ENCODE measurements at places on chromosomes 3 and 15.

DNA sequence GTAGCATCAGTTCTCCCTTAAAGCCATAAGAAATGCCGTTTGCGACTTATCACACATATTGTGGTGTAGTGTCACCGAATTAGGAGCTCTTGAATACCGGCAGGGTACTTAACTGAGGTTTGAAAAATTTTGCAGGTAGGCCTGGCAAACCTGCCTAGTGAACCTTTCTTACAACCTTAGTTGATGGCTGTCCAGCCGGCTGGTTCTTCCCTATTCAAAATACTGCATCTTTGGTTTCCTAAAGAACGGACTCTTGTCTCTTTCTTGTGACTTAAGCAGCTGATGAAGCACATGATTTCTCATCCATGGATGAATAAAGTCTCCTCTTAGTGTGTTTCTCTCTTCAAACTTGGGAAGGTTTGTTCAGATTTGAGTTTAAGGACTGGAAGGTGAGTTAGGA, 1.5 kb downstream of the RAB7A start:
- DNase-seq: no peak

DNA sequence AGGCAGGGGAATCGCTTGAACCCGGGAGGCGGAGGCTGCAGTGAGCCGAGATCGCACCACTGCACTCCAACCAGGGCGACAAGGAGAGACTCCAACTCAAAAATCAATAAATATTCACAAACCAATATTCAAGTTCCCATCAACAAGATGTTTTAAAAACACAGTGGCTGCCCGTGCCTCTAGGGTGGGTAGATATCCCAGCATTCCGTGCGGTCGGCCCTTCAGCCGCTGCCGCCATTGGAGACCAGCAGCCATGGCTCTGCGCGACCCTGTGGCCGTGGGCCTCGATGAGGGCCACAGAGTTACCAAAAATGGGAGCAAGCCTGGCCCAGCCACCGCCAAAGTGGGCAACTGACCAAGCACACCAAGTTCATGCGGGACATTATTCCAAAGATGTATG, 6.7 kb downstream of the ULK4 start:
- no peak for DNase-seq

DNA sequence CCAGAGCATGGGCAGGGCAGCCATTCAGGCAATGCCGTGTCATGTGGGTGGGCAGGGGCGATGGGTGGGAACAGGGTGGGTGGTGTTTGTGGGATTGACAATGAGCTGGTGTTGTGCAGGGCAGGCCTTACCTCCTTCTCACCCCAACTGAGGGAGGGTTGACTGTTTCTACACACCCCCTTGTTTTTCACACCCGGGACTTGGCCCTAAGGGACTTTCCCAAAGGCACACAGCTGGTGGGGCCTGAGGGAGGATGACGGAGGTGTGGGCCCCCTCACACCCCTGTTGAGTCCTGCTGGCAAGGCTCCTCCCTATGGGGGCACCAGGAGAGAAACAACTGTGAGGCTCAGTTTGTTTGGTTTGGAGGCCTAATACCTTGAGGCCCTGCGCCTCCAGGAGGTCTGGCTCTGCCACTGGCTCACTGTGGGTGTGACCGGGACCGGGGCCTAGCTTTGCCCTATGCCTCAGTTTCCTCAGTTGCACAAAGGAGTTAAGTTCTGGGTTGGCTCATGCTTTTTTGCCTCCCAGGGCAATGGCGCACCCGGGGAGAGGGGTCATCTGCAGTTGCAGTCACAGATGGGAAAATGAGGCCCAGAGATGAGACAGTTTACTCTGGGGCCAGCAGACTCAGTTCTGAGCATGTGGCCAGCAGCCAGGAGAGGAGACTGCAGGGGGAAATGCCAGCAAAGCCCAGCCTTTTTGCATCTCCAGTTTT, 5.1 kb upstream of the DNAH1 start:
- DNase-seq: no peak

DNA sequence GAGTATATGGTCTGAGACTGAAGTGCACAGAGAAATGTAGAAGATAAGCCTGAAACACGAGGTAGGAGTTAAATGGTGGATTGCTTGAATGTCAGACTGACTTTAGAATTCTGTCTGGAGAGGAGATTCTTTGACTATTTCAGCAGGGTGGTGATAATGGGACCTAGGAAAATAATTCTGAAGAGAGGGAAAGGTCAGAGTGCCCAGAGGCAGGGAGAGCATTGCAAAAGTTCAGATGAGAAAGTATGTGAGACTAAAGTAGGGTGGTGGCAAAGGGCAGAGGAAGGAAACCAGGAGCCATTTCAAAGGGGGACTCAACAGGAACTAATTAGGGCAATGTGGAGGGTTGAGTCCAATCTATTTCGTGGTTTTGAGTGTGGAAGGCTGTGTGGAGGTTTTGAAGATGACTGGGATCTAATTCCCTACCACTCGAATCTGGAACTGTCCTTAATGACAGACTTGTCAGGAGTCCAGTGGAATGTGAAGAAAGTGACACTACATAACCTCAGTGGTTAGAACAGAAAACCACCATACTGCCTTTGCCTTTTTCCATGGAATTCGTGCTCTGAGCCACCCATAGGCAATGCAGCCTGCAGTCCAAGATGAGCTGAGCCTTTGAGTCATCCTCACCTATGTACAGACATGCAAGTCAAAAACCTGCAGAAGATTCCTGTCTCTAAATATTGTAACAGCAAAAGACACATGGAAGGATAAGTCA, 16.1 kb downstream of the CPOX start:
- no peak for DNase-seq

- DNase-seq: no peak
Observed at GRCh38 chr3:152508705-152509104, 240.0 kb downstream of the MBNL1 start.

DNA sequence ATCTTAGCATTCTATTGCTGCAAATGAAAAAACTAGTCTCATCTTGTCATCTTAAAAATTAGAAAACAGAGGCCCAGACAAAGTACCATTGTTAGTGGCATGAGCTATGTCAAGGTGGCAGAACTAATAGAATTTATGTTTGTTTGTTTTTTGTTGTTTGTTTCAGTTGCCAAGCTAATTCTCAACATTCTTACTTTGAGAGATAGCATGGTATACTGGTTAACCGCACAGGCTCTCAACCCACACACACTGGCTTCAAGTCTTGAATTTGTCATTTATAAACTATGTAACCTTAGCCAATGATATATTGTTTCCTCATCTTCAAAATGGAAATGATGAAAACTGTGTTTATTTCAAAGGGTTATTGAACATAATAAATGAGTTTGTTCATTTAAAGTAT, 367.6 kb upstream of the PLSCR5 start:
- no peak for DNase-seq

GRCh38 chr15:39432026-39432425, 148.9 kb upstream of the THBS1 start:
- DNase-seq: no peak

- no peak for DNase-seq
Observed at GRCh38 chr15:66940368-66940767, 125.0 kb upstream of the SMAD3 start.

DNA sequence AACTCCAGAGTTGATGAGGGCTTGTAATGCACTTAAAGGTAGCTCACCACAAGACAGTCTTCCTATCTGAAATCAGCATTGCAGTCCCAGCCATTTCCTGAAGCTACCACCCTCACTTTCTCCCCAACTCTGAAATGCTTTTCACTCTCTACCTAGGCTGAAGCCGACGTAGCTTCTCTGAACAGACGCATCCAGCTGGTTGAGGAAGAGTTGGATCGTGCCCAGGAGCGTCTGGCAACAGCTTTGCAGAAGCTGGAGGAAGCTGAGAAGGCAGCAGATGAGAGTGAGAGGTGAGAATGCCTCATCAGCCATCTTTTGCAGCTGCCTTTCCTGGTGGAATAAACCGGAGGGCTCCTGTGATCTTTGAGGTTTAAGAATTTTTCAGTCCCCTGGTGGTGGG, 14.3 kb downstream of the TPM1 start:
- no peak for DNase-seq

- no peak for DNase-seq
Observed at GRCh38 chr15:70566047-70566835, 197.1 kb downstream of the UACA start.

DNA sequence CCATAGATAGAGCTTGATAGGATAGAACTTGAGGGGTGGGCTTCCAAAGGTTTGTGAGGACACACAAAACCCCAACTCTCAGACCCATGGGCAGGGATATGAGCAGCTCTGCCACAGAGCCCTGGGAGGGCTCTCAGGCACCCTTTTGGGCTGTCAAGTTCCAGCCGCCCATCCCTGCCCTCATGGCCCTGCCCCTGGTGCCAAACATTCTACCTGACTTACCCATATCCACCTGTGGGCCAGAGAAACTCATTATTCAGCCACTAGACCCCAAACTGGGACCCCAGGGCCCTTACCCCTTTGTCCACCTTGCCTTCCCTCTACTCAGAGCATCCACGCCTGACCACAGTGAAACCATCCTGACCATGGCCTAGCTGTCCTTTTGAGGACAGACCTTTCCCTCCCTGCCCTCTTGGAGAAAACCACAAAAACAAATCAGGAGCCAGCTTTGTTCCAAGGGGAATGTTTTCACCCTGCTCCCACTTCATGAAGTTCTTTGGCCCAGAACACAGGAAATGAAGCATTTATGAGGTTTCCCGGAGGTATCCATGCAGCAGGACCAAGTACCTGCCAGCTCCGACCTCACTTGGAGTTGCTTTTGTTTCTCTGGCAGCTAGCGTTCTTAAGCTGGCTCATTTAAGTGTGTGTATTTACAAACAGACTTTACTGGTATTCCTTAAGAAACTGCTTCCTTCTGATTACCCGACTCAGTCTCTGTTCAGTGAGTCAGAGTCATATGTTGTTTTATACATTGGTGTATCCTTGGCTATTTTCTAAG, 34.2 kb upstream of the GALNT15 start:
- no peak for DNase-seq

DNA sequence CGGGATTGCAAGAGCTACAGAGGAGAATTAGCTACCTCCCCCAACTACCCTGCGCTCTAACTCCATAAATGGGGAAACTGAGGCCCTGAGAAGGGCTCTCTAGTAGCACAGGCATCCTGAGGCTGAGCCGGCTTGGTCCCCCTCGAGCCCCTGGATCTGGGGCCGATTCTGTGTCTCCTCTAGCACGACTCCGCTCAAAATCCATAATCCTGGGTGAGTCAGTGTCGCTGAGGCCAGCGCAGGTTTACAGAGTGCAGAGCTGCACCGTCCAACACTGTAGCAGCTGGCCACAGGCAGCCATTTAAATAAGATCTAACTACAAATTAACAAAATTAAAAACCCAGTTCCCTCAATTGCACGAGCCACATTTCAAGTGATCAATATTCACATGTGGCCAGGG, 10.8 kb downstream of the GATA2 start:
- DNase-seq: no peak

Measured in frontal cortex (tissue), 4 donors.